ENCODE measurements at places on chromosomes 4 and X.

GRCh38 chr4:176718881-176719280 is 73.8 kb downstream of the VEGFC start:
- no peak for DNase-seq

GRCh38 chr4:70657326-70657725 is 9.0 kb downstream of the JCHAIN start:
- DNase-seq, result no peak

DNA sequence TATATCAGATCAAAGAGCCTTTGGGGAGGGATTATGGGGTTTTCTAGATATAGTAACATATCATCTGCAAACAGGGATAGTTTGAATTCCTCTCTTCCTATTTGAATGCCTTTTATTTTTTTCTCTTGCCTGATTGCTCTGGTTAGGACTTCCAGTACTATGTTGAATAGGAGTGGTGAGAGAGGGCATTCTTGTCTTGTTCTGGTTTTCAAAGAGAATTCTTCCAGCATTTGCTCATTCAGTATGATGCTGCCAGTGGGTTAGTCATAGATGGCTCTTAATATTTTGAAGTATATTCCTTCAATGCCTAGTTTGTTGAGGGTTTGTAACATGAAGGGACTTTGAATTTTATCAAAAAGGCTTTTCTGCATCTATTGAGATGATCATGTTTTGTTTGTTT is 25.6 kb upstream of the ABCB7 start:
- no peak for DNase-seq

DNA sequence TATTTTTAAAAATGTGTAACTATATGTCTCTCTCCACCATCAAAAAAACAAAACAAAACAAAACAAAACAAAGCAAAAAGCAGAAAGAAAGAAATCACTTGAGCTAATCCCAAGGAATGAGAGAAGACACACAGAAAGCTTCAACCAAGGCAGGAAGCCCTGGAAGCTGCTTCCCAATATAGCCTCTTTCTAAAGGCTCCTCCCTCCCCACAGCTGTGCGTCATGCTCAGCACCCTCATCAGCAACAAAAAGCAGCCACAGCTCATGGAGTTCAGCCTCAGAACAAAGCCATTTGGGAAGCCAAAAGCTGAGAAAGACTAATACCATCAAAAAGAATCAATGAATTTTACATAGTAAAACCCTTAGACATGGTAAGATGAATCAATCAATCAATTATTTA is 501.6 kb upstream of the SMIM31 start:
- no peak for DNase-seq

DNA sequence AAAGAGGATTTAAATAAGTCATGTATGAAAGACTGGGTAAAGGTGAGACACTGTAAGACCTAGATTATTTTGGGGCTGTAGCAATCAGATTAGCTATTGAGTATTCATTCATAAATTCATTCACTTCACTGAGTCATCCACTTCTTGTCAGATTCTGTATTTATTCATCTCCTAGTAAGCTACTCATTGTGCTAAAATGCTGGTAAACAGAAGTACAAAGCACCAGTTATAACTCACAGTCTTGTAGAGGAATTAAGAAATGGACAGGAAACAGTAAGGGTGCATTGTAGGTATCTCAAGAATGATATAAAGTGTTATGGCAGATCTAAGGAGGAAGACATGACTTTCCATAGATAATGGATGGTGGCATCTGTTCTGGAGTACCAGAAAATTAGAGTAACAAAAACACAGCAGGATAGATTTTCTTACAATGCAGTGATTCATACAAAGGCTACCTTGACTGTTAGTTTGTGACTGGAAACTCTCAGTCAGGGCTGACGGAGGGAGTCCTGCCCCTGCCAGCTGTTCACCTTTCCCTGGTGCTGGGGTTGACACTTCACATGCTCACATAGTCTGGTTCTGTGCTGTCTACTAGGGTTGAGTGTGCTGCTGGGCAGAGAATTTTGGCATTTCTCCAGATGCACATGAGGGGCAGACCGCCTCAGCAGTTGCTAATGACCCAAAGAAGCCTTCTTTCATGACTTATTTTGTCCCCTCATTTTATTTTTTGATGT is 26.5 kb upstream of the HAND2 start:
- DNase-seq, result no peak
